ENCODE measurements at places on chromosomes 2 and 18.

DNA sequence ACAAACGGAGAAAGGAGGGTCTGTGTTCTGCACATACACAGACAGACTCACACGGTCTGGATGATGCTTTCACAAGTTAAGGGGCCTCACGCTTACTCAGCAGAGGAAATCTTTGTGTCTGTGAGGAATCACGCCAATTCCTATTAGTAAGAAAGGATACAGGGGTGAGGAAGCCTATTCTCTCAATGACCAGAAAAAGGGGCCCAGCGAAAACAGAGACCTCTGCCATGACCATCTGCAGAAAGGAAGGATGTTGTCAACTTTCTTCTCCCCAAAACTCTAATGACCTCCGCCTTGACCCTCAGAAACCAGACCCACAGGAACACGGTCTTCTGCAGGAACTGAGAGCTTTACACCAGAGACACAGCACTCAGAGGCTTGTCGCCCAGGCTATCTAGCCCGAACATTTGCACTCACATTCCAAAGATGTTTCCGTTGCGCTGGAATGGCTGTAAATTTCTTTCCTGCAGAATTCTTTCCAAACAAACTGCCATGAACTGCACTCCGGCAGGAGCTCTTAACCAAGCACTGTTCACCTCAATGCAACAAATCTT is 186.3 kb downstream of the TCF4 start:
- DNase-seq: no peak

DNA sequence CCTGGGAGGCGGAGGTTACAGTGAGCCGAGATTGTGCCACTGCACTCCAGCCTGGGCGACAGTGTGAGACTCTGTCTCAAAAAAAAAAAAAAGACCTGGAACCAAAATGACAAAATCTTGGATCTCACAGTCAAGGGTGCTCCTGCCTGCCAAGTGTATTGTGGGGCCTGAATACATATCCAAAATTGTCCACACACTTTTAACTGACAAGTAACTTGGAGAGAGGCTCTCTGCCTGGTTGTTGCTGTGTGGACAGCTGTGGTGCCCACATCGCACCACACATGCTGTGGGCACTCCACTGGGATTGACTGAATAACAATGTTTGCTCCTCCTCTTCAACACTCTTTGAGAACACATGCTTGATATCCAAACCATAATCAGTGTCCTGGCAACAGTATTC is 117.6 kb upstream of the REV1 start:
- DNase-seq: no peak

DNA sequence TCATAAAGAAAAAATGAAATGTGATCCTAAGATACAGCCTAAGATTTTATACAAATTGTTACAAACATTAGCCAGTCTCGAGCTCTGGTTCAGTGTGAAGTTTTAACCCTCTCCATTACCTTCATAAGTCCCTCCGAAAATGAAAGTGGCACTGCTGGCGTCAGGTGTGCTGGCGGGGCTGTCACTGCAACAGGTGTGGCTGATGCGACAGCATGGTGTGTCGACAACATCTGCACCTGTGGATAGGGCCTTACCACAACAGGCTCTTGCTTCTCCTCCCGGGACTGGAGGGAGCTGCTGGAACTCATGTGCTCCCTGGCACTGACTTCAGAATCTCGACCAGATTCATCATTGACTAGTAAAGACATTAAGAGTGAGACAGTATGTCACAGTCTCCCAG is 10.3 kb downstream of the SAP130 start:
- no peak for DNase-seq

- DNase-seq: no peak
These were observed 82.9 kb upstream of the RNF152 start for GRCh38 chr18:61975526-61976326.

- no peak for DNase-seq
These were observed 806.5 kb downstream of the TDRD15 start for GRCh38 chr2:21930226-21930625.

GRCh38 chr18:74775239-74775638 is 177.6 kb downstream of the ZNF407 start:
- DNase-seq: no peak

DNA sequence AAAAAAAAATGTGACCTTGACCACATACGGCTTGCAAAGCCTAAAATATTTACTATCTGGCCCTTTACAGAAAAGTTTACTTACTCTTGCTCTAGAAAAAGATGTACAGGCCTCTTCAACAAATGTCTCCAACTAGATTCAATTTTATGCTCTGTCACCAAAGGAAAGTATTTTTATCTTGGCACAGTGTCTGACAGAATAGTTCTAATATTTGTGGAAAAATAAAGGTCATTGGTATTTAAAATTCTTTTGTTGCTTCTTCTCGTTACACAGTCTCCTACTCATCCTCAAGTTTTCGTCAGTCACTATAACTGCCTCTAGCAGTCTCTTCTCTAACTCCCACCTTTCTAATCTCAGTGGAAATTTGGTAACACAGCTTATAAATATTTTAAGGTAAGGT is 1.4 kb downstream of the RBKS start:
- DNase-seq: no peak

- DNase-seq: no peak
These were observed 805.7 kb upstream of the FSHR start for GRCh38 chr2:49959961-49960553.

GRCh38 chr18:54690198-54690597 is 99.2 kb downstream of the DYNAP start:
- DNase-seq: no peak

DNA sequence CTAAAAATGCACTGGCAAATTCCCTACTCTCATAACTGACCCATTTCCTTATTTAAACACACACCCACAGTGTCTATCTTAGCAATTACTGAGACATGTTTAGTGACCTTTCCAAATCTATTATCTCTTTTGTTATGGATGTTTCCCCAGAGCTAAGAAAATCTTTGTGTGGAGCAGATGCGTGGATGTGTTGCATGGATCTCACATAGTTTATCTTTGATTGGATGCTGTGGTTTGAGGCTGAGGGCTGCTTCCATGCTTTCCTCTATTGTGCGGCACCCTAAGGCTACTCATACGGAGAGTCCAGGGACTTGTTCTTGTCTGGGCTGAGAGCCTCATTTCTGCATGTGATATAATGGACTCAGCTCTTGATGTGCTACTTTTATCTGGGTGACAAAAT is 4.7 kb downstream of the ANKZF1 start:
- DNase-seq: no peak

DNA sequence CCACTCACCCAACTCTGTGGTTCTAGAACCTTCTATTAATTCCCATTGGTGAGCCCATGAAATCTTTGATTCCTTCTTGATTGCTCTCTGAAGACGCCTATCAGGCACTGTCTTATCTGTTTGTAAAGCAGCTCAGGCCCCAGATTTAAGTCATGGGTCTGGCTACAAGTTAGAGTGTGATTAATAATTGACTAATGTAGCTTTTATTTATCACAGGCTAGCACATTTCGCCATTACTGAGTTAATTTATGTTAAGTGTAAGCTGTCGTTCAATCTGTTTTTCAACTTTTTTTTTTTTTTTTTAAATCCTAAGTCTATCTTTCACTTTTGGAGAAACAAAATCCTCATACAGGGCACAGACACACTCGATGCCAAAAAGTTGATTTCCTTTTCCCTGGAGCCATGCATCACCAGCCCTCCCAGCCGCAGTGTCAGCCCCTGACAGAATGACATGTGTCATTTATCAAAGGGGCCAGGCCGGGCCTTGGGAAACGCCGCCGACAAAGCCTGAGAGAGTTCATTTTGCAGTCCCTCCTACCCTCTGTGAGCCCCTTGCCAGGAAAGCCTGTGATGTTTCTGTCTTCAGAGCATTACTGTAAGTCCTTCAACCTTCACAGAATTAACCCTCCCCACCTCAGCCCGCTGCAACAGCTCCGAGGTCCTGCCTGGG is 15.8 kb downstream of the TSHZ1 start:
- DNase-seq: no peak

- no peak for DNase-seq
These were observed 273.3 kb downstream of the CD226 start for GRCh38 chr18:69674292-69674877.
